ENCODE measurements at places on chromosomes 2 and 18. TPM values are rescaled to one million over a fixed set of nuclear protein-coding genes. Genes with fewer than 3 reads are reported as not detected.

Gene MYL1
- total RNA-seq = not detected

DNA sequence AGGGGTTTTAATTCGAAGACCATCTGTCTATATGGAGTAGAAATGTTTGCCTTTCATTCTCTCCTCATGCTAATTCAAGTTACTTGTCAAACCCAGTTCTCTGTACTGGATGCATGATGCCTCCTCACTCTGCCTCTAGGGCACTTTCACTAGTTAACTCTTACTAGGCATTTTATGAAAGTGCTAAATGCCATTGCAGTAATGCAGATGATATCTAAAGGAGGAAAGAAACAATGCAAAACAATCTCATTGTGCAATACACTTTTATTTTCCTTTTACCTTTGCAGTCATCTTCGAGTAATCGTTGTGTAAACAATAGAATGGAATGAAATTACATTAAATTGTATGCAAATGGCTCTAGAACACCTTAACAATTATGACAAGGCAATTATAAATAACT, 293.6 kb downstream of the STK39 start:
- no peak for DNase-seq
- H3K27ac ChIP-seq = no peak overlapping the region
- H3K4me1 ChIP-seq = no peaks in the 10 kb centered on the region
- no peaks in the 10 kb centered on the region for H3K27me3 ChIP-seq

Gene TUBA3D
- not detected for total RNA-seq

DNA sequence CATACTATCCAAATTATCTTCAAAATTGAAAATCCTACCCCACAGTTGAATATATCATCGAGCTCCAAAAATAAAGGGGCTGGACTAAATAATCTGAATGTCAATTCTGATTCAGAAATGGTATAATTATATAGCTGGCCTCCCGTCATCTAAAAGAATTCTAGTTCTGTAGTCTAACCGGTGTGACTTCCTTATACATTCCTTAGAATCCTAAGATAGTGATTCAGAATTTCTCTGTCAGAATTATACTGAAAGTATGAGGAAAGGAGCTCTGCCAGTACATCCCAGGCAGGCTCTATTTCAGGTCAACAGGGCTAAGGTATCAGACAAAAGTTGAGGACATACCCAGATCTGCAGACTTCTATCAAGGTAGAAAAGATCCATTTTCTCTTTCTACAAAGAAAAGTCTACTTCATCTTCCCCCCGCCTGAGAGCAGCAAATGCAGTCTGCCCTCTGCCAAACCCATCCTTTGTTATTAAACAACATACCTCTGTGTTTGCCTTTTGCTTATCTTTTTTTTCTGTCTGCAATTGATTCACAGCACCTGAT, 128.5 kb downstream of the METTL4 start:
- H3K27me3 ChIP-seq = peaks cover 6% of the 10 kb centered on the region
- no peak for DNase-seq
- H3K27ac ChIP-seq = no peak overlapping the region
- no peaks in the 10 kb centered on the region for H3K4me1 ChIP-seq
- H3K4me3 ChIP-seq = no peak overlapping the region
- H3K36me3 ChIP-seq = no peaks in the 10 kb centered on the region

Gene CKAP2L
- 45.5 TPM for total RNA-seq

- peaks cover 19% of the 10 kb centered on the region for H3K4me1 ChIP-seq
- H3K27ac ChIP-seq = no peak overlapping the region
- no peak for DNase-seq
- H3K27me3 ChIP-seq = peaks cover 9% of the 10 kb centered on the region
Measured at GRCh38 chr2:173238385-173238784, 116.3 kb upstream of the CDCA7 start.

Gene CD302
- 0.88 TPM for total RNA-seq

DNA sequence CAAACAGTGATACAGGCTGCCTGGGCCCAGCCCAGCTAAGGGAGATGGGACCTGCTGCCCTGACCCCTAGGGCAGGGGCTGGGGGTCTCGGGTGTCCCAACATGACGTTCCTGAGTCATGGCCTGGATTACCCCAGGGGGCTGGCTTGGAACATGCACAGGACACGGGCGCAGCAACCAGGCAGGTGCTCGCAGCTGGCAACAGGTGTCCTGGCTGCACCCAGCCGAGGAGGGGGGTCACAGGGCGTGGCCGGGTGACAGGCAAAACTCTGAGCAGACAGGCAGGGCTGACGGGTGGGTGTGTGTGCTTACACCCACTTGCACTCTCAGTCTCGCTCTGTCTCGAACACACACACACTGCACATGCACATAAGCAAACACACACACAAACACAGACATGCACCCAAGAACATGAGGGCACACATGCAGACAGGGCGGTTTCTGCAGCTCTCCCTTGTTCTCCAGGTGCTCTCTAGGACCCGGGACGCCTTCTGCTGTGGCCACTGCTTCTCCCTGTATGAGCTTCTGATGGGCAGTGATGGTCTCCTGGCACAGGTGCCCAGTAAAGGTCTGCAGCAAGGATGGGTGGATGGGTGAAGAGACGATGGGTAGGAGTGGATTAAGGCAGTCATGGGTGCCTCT, 33.7 kb upstream of the TAF1B start:
- no peak overlapping the region for H3K4me3 ChIP-seq
- peaks cover 6% of the 10 kb centered on the region for H3K4me1 ChIP-seq
- H3K36me3 ChIP-seq = no peaks in the 10 kb centered on the region
- no peak for DNase-seq

DNA sequence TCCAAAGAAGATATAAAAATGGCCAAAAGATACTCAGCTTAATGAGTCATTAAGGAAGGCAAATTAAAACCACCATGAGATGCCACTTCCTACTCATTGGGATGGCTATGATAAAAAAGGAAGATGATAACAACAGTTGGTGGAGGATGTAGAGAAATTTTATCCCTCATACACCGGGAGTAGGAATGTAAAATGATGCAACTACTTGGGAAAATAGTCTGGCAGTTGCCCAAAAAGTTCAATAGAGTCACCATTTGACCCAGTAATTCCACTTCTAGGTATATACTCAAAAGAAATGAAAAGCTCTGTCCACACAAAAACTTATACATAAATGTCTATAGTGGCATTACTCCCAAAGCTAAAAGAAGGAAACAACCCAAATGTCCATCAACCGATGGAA, 10.1 kb upstream of the SULT1C2 start:
- no peak for DNase-seq
- H3K4me1 ChIP-seq = no peaks in the 10 kb centered on the region
- no peak overlapping the region for H3K4me3 ChIP-seq

Gene LYG2
- total RNA-seq = not detected

Gene TEX44
- not detected for total RNA-seq

- H3K4me1 ChIP-seq = no peaks in the 10 kb centered on the region
- H3K27me3 ChIP-seq = no peaks in the 10 kb centered on the region
- no peak for DNase-seq
- H3K4me3 ChIP-seq = no peak overlapping the region
Measured at GRCh38 chr18:1124495-1124894, 219.8 kb downstream of the ADCYAP1 start.

Gene ASB18
- total RNA-seq = not detected

DNA sequence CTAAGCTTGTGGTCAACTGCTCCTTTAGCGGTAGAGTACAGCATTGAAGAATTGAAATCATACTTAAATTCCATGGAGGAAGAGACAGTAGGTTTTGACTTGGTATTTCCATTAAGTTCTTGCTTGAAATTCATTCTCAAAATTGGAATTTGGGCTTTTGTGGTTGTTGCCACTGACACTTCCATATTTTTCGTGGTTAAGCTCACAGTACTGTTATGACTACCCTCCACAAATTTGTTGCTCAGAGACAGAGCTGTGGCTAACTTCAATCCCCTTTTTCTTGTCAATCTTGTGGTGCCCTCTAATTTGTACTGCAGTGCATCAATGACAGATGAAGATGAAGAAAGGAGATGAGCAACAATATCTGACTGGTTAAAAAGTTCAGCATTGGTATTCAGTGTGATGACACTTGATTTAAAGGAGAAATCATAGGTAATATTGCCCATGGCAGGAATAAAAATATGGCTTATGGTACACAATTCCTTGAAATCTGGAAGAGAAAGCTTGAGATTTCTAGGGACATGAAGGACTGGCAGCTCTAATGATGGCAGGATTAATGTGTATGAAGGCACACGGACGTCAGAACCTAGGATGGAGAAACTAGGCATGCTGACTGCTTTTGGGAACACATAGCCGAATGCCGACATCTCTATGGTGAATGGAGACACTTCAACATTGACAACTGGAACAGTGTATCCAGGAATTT, 37.3 kb downstream of the APOB start:
- no peaks in the 10 kb centered on the region for H3K36me3 ChIP-seq
- H3K27me3 ChIP-seq = peaks cover 12% of the 10 kb centered on the region
- H3K4me3 ChIP-seq = no peak overlapping the region
- no peak overlapping the region for H3K27ac ChIP-seq

Gene VSNL1
- total RNA-seq = not detected

DNA sequence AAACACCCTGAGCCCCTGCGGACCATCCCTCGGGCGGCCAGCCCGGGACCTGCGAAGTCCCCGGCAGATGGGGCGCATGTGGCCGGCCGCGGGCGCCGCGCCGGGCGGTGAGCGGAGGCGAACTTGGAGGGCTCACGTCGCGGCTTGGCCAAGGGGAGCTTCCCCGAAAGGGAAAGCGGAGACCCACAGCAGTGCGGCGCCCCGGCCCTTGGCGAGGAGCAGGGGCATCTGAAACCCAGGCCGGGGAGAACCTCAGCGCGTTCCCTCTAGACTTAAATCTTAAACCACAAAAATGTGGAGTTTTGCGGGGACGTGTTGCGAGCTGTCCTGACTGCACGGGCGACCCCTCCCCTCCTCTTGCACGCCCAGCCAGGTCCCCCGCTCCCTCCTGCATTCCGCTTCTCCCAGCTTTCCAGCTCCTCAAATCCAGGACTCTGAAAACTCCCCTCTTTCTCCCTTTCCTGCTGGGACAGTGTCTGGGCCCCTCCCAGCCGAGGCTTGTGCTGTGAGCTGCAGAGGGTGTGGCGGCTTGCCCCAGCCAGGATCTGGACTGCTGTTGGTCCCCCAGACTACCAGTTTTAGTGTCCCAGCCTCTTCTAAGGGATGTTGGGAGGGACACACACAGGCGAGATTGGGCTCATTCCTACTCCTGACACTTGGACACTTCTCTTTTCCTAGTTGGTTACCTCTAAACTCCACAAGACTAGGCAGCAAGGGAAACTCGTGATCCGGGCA, 1.3 kb downstream of the FMNL2 start:
- peak overlapping the region; percentile 93 for H3K4me3 ChIP-seq
- peaks cover 43% of the 10 kb centered on the region for H3K27me3 ChIP-seq
- peak; percentile 24 for DNase-seq
- H3K36me3 ChIP-seq = no peaks in the 10 kb centered on the region

GRCh38 chr2:2743164-2743571, 412.1 kb upstream of the MYT1L start:
- H3K27me3 ChIP-seq = peaks cover 8% of the 10 kb centered on the region
- no peak for DNase-seq
- no peaks in the 10 kb centered on the region for H3K36me3 ChIP-seq
- H3K4me1 ChIP-seq = no peaks in the 10 kb centered on the region

DNA sequence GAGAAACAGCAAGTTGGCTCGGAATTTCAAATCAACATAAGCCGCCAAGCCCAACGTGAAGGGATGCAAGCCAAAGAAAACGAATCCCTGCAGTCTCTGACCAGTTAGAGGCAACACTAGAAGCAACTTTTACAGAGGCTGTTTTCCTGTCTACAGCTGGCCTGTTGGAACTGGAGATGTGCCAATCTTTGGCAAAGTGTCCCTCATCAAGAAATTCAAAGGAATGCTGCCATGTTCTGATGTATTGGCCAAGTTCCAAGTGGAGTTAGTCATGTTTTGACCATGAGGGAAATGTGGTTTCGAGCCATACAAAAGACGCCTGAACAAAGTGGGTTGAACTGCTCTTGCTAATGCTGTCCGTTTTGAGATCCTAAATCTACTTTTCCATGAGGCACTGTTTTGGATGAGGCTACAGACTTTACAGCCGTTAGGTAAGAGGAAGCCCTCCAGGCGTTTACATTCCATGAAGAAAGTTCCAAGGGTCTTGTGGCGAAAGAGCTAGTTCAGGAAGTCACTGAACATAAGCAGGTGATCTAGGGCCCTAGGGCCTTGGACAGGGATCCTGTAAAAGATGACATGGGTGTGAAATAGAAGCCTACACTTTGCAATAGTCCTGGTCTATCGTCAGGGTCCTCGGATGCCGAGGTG, 140.7 kb upstream of the PXDN start:
- DNase-seq = no peak
- H3K36me3 ChIP-seq = no peaks in the 10 kb centered on the region
- H3K4me3 ChIP-seq = no peak overlapping the region
- peaks cover 15% of the 10 kb centered on the region for H3K27me3 ChIP-seq

- H3K4me1 ChIP-seq = peaks cover 6% of the 10 kb centered on the region
- H3K27me3 ChIP-seq = no peaks in the 10 kb centered on the region
- peaks cover 5% of the 10 kb centered on the region for H3K36me3 ChIP-seq
- H3K27ac ChIP-seq = peak overlapping the region; percentile 21
- no peak for DNase-seq
Measured at GRCh38 chr2:32715391-32715841, 87.6 kb downstream of the TTC27 start.

Gene OLA1
- 100 TPM for total RNA-seq

DNA sequence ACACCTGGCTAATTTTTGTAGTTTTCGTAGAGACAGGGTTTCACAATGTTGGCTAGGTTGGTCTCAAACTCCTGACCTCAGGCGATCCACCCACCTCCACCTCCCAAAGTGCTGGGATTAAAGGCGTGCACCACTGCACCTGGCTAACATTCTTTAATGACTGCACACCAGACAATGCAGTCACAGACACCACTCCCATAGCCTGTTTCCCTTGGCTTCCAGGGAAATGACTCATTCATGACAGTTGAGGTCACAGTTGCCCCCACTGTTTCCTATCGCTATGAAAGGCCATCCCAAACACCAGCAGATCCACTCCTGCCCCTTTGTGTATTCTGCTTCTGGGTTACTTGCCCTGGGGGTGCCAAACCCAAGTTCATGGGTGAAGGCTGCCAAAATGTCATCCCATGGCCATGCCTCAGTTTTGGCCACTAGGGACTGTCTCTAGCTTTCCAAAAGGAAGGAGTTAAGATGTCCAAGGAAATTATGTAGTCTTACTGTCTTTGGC, 8.7 kb downstream of the CHMP1B start:
- no peak overlapping the region for H3K4me3 ChIP-seq
- H3K27ac ChIP-seq = no peak overlapping the region
- H3K4me1 ChIP-seq = peaks cover 21% of the 10 kb centered on the region
- H3K27me3 ChIP-seq = peaks cover 3% of the 10 kb centered on the region

DNA sequence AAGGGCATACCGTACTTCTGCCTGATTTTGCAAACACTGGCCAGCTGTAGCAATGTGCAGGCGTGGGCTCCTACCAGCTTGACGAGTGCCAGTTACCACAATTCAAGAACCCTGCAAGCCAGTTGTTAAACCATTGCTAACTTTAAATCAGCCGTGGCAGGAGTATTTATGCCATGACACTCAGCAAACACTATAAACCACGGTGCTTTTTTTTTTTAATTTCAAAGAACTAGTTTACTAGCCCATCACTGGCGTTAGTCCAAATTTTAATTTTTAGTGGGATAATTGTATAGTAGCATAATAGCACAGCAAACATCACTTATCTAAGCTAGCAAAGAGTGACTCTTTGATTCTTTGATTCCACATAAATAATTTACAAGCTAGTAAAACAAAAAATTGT, 111.1 kb downstream of the COL4A4 start:
- H3K27ac ChIP-seq = no peak overlapping the region
- H3K4me1 ChIP-seq = no peaks in the 10 kb centered on the region
- H3K4me3 ChIP-seq = no peak overlapping the region
- no peak for DNase-seq
- H3K27me3 ChIP-seq = no peaks in the 10 kb centered on the region

- no peaks in the 10 kb centered on the region for H3K36me3 ChIP-seq
- DNase-seq = no peak
- H3K4me1 ChIP-seq = peaks cover 4% of the 10 kb centered on the region
- H3K27me3 ChIP-seq = peaks cover 6% of the 10 kb centered on the region
Measured at GRCh38 chr2:29606104-29607037, 315.0 kb downstream of the ALK start.

Gene RAPGEF4
- 0.65 TPM for total RNA-seq

Data from activated T-cell treated with anti-CD3 and anti-CD28 coated beads, Interleukin-2, amount 50 U/mL, for 72 hours (primary cell).